Endothelial cell (in vitro differentiated cells): ENCODE measurements at places on chromosomes 4 and X. TPM values are rescaled to one million over a fixed set of nuclear protein-coding genes. Genes with fewer than 3 reads are reported as not detected.

Gene NEXMIF
- total RNA-seq: 0.31 TPM

Gene OPN1MW3
- total RNA-seq: not detected

Gene CENPE
- total RNA-seq: 7.3 TPM

Gene VCX2
- total RNA-seq: not detected

GRCh38 chr4:13162886-13163285 is 321.3 kb downstream of the RAB28 start:
- DNase-seq: no peak
- peaks cover 7% of the 10 kb centered on the region for H3K4me1 ChIP-seq
- H3K36me3 ChIP-seq: no peaks in the 10 kb centered on the region
- no peaks in the 10 kb centered on the region for H3K27me3 ChIP-seq
- no peak overlapping the region for H3K4me3 ChIP-seq

- H3K27ac ChIP-seq: no peak overlapping the region
- DNase-seq: no peak
Observed at GRCh38 chr4:128942607-128943006, 133.1 kb downstream of the JADE1 start.

GRCh38 chr4:113784497-113785250 is 23.1 kb upstream of the CAMK2D start:
- H3K27me3 ChIP-seq: peaks cover 3% of the 10 kb centered on the region
- no peak overlapping the region for H3K4me3 ChIP-seq
- H3K4me1 ChIP-seq: no peaks in the 10 kb centered on the region
- H3K27ac ChIP-seq: no peak overlapping the region
- no peak for DNase-seq

GRCh38 chr4:1887052-1887451 is 15.9 kb downstream of the NSD2 start:
- H3K27me3 ChIP-seq: peaks cover 3% of the 10 kb centered on the region
- DNase-seq: no peak
- H3K36me3 ChIP-seq: no peaks in the 10 kb centered on the region
- H3K27ac ChIP-seq: no peak overlapping the region
